CD4-positive, alpha-beta T cell treated with Interleukin-21 for 1 hour (primary cell): ENCODE measurements at places on chromosomes 6 and 20.

- DNase-seq = no peak
Measured at GRCh38 chr6:72689107-72689954, 67.5 kb downstream of the KCNQ5 start.

- DNase-seq = no peak
Measured at GRCh38 chr6:3312604-3313231, 54.0 kb downstream of the PSMG4 start.

GRCh38 chr6:4159491-4159890 lies 24.1 kb upstream of the ECI2 start:
- DNase-seq = no peak

DNA sequence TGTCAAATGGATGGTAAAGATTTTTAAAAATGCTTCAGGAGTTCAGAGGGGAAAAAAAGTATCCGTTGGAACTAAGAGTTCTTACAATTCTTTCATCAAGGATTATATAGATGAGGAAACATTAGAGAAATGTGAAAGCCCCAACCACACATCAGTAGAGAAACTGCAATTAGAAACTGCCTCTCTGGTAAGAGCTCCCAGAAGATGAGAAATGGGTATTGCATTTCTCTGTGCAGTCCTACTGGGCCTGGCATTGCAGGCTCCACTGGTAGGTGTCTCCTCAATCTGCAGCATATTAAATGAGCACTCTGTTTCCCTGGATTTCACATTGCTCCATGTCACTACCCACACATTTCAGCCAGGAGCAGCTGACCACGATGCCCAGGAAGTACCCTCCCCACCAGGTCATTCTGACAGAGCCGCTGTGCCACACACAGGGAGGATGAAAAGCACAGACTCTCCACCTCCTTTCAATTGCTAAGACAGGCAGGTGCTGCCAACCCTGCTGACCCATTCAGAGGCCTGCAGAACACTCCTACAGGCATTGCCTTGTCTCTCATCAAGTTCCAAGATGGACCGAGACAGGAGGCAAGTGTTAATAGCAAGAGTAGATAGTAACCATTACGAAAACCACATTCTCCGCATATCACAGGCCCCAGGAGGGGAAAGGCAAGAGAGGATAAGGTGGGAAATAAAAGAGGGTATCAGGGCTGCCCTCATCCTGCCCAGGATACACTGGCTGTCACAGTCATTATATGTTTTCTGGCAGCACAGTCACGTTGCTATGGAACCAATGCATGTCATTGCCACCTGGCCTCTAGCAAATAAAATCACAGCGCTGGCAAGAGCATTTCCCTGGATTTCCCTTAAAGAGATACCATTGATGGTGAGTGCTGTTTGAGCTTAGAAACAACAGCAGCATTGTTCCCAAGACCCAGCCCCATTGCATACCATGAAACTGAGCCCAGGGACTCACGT lies 241.7 kb downstream of the ATXN1 start:
- DNase-seq = no peak

GRCh38 chr6:75349262-75349984 lies 64.8 kb upstream of the TMEM30A start:
- no peak for DNase-seq

DNA sequence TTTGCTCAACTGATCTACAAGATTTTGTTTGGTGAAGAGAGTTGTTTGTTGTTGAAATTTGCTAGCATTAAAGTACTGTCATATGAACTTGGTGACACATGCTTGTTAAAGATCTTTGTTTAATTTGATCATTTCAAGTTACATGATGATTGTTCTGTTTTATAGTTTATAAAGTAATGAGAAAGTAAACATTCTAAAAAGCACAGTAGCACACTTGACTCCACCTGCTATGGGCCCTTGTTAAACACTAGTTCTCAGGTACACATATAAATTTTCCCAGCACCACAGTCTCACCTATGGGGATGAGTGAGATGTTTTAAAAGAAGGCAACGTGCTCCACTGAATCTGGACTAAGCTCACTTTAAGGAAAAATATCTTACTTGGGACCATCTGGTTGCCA lies 14.1 kb downstream of the MCHR2 start:
- no peak for DNase-seq

DNA sequence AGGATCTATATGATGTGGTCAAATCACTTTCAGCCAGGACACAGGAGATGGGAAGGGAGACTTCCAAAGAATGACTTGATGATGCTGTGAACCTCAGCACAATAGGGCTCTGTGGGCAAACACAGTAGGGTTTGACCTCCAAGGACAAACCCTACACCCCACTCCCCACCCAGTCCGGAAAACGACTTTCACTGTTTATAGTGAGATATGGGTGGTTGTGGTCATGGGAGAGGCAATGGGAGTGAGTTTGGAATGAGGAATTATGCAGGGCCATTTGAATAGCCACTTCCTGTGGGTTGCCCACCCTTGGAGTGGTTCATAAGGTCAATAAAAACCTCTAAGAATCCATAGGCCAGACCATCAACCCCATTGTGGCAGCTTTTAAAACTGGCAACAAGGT lies 38.4 kb upstream of the PRND start:
- DNase-seq = no peak

DNA sequence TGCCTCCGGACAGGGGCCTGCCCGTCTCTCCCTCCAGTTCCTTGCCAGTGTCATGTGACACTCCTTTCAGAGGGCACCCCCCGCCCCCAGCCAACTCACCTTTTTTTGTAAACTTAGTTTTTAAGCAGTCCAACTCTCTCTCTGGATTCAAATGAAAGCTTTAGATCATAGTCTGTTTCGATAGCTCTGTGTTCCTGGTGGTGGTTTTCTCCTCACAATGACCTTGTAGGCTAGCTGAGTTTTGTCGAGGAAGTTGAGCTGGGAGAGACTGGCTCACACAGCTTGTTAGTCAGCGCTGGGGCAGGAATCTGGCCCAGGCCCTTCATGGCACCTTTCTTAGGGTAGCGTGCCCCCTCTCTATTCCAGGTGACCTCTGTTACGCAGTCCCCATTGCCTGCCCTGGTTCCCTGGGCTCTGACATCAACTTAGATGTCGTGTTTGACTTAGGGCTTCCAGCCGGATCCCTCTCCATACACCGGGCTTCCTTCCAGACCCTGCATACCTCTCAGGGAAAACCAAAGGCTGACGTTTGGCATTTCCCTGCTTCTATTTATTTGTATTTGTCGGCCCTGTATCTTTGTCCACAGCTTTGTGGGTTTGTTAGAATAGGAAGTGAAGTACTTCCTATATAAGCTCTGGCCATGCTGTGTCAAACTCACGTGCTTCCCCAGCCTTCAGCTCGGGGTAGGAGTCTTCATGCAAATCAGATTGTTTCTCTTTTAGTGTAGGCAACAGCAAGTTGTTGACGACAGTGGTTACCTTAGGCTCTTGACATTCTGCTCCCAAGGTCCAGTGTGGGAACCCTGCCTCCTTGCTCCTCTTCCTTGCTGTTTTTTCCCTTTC lies 12.7 kb downstream of the IGF2R start:
- peak; percentile 61 for DNase-seq

DNA sequence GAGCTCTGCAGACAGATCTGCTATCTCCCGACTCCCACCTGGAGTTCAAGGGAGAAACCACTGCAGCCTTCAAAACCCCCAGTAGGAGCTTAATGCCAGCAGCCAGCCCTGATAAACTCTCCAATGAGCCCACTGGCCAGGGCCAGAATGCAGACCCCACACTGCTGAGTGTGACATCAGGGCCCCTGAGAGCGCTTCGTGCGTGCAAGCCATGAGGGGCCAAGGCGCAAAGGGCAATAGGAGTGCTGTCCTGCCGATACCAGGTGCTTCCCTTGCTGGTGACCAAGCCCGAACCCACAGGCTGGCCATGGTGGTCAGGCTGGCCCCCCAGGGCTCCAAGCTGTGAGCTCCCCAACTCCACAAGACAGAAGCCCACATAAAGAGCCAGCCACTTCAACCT lies 33.2 kb upstream of the CST7 start:
- DNase-seq = no peak

DNA sequence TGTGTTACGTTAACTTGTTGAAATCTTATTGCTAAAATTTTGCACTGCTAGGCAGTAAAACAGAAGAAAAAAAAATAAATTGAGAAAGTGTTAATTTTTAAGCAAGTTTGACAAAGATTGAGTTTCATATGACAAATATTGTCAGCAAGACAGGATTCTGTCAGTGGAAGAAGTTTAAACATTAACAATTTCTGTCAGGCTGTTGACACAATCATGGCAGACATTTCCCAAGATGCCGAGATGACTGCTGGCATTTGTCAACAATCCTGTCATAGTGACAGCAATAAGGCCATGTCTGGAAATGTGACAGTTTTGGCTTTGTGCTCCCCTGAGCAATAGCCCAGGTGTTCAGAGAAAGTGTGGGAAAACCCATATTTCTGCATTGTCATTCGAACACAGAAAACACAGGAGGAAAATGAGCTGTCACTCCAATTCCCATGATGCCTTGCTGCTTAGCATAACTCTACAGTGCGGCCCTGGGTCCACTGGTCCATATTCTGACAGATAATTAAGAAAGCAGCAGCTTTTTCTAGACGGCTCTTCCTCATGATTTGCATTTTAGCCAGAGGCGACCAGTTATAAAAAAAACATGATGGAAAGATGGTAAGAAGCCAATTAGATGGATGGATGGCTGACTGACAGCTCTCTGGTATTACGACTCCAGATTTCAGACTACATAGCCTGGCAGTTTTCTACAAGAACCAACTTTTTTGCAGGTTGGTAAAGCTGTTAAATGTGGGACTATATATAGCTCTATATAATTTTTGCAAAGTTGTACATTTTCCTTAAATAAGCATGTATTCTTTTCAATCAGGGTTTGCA lies 43.6 kb upstream of the DEFB112 start:
- no peak for DNase-seq

GRCh38 chr6:4962905-4963304 lies 40.9 kb downstream of the RPP40 start:
- DNase-seq = no peak

- DNase-seq = no peak
Measured at GRCh38 chr20:23116311-23117089, 30.4 kb upstream of the CD93 start.

- no peak for DNase-seq
Measured at GRCh38 chr6:25155211-25155610, 124.0 kb upstream of the CARMIL1 start.

- DNase-seq = no peak
Measured at GRCh38 chr6:30776390-30777154, 32.2 kb upstream of the IER3 start.

GRCh38 chr6:137166247-137167098 lies 7.0 kb downstream of the IL22RA2 start:
- no peak for DNase-seq

DNA sequence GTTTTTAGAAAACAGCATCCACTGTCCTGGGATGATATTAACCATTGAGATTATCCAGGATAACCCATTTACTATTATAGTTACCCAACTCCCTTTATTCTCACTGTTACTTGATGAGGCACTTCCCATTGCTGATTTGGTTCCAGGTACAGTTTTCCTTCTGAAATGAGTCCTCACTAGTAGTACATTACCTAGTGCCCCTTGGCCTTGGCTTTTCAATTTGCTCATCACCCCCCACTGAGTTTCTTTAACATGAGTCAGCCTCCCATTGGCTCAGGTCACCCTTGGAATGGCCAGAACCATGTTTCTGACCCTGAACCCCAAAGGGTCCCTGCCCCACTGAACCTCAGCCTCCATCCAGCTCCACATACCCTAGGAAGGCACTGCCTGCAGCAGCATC lies 28.4 kb downstream of the MDGA1 start:
- no peak for DNase-seq

- DNase-seq = no peak
Measured at GRCh38 chr6:44820321-44820720, 432.8 kb downstream of the CDC5L start.

DNA sequence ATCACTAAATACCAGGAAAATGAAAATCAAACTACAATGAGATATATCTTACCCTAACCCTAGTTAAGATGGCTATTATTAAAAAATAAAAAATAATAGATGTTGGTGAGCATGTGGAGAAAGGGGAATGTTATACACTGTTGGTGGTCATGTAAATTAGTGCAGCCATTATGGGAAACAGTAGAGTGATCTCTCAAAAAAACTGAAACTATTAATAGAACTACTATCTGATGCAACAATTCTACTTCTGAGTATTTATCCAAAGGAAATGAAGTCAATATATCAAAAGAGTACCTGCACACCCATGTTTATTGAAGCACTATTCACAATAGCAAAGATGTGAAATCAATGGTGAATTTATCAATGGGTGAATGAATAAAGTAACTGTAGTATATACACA lies 48.6 kb downstream of the HLA-A start:
- DNase-seq = no peak

GRCh38 chr6:106939848-106940247 lies 34.7 kb downstream of the CD24 start:
- no peak for DNase-seq

DNA sequence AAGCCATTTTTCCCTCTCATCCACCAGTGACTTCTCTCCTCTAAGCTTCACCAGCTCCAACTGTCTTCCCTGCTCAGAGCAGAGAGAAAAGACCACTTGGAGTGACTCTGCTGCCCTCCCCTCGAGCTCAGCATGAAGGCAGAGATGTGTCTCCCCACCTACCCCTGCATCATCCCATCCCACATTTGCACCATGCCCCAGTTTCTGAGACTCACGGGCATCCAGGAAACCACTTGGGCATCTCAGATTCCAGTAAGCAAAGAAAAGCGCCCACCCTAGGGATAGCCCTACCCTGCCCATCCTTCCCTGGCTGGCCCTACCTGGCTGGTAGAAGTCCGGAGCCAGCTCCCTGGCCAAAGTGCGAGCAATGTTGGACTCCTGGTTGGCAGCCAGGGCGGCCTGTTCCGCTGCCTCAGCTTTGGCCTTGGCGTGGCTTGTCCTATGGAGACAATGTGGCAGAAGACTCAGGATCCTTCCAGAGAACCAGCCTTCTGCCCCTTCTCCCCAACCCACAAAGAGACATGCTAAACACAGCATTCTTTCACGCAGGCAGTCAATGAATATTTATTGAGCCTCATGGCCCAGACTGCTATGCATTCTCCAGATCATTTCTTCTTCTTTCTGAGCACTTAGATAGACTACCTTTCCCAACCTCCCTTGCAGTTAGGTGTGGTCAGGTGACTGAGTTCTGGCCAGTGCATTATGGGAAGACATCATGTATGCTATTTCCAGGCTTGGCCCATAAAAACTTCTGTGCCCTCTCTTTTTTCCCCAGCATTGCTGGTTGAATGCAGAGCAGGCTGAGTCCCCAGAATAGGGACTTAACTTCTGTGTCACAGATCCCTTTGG lies 68.6 kb downstream of the JPH2 start:
- DNase-seq = no peak

DNA sequence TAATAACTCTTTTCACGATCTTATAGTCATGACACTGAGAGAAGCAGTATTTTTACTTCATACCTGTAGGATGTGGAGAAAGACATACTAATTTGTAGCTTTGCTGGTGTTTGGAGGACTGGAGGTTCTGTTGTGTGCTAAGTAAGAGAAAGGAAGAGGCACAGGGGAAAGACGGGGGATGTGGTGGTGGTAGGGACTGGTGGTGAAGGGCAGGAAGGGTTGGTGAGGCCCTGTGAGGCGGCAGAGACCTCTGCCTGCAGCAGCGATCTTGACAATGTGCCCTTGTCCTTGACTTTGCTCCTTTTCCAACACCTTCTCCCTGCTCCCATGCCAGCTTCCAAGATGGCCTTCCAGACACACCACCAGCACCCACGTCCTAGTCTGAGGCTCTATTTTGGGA lies 32.6 kb upstream of the MPC1 start:
- peak; percentile 51 for DNase-seq
